Stimulated activated CD4-positive, alpha-beta T cell treated with anti-CD3 and anti-CD28 coated beads, Interleukin-15, amount 100 ng/mL, for 1 hour (primary cell): ENCODE measurements at places on chromosomes 6 and 20.
A peak's percentile ranks its signal among the peaks of the same experiment; 100 is the strongest.

- no peak for DNase-seq
Measured at GRCh38 chr6:34656378-34657036, 40.1 kb downstream of the ILRUN start.

DNA sequence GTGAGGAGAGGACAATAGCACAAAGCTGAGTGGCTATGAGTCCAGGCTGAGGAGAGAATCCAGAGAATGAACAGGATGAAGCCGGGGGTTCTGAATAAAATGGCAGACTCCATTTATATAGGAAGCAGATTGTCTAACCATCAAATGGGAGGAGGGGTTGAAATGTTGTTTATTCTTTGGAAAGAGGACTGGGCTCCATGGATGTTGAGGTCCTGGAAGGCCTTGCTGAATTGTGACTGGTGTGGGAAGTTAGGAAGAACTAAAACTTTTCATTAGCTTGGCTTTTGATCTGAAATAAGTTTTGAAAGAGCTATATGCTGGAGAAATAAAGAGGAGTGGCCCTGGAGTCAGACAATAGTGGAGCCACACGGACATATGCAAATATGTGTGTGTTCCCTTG, 647.8 kb downstream of the RNF144B start:
- no peak for DNase-seq

GRCh38 chr20:7571521-7572055, 368.7 kb downstream of the HAO1 start:
- no peak for DNase-seq

- DNase-seq: no peak
Measured at GRCh38 chr6:37122861-37123260, 47.1 kb upstream of the PIM1 start.

GRCh38 chr6:11288065-11288464, 55.6 kb upstream of the NEDD9 start:
- no peak for DNase-seq

DNA sequence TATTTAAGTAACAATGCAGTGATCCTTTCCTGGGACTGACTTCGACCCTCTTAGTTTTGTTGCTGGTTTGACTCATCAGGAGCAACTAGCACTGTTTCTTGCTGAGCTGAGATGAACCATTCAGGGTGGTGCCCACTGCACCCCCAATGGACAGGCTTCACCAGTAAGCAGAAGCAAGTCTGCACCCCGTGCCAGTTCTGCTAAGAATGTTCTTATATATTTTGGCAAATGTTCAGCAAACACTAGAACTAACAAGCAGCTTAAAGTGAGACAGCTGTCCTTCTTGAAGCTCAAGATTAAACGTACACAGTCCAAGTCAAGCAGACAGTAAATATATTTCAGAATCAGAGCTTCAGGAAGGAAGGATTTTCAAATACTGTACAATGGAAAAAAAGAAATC, 561.3 kb upstream of the CDH4 start:
- no peak for DNase-seq

GRCh38 chr6:150354754-150355571, 13.8 kb upstream of the IYD start:
- DNase-seq: no peak

- no peak for DNase-seq
Measured at GRCh38 chr6:5125152-5126006, 40.2 kb downstream of the PPP1R3G start.

DNA sequence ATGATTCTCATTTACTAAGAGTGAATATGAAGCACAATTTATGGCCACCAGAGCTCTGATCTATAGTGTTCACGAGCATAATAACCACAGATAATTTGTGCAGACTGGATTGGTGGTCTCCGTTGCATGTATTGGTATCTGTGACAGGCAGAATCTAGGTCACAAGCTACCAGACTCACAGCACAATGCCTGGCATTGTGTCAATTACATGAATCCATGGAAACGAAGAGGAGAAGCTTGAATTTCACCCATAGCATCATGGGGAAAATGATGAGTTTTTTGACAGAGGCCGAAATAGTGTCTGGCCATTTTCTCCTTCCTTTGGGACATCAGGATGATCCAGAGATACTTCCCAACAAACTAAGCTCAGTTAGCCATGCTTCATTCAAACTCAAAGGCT, 52.3 kb upstream of the TMEM170B start:
- no peak for DNase-seq

- DNase-seq: no peak
Measured at GRCh38 chr6:152110886-152111820, 303.7 kb downstream of the ESR1 start.

DNA sequence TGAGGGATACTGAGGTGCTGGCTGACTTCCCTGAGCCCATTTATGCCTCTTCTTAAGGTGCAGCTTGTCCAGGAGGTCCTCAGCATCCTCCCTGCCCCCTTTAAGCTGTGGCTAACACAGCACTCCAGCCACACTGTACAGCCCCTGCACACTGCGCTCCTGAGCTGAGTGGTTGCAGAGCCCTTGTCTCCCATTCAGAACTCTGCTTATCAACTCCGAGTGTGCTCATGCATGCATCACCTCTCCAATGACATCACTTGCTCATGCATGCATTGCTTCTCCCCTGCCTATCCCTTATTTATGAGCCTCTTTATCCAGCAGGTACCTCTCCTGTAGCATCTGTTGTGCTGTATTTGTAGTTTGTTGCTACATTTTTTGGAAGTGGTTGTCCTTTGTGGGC, 124.6 kb downstream of the AIG1 start:
- DNase-seq: no peak

- no peak for DNase-seq
Measured at GRCh38 chr6:56002336-56002735, 126.9 kb upstream of the BMP5 start.

DNA sequence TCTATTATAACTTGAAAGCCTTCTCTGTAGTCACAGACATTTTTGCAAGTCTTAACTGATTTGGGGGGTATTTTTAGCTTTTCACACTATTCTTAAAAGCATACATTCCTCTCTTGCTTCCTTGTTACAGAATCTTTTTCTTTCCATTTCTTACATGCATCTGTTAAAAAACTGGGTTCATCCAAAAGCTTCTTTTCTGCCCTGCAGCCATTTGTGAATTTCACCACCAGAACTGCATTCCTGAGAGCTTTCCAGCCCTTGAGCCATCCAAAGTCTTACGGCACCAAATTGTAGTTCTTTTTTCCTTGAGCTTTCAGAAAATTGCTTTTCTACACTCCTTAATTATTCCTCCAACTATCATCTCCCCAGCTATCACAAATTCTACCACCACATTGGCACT, 19.7 kb upstream of the GSTA4 start:
- no peak for DNase-seq

DNA sequence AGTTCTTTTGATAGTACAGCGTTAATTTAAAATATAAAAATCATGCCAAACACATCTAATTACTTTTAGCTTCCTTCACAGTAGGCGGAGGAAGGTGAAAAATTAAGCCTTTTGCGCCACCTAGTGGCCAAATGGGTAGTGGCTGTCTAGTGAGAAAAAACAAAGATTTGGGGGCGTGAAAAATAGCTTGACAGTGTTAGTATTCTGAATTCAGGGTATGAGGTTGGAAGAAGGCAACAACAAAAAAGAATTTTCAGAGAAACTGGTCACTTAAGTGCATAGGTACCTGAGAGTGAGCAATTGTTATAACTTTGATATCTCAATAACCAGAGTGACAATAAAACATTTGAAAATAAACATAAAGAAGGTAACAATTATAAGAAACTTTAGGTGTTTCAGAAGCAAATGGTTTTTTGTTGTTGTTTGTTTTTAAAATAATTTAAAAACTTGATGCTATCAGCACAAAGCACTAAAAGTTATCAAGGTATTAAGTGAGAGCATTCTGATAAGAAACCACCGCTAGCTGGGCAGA, 14.3 kb downstream of the PSMB9 start:
- peak; percentile 72 for DNase-seq
